ENCODE measurements at places on chromosomes 3 and 15.

- no peak for DNase-seq
These were observed 1.8 kb downstream of the PSTPIP1 start for GRCh38 chr15:76996526-76997401.

- DNase-seq, result no peak
These were observed 38.0 kb downstream of the PRICKLE2 start for GRCh38 chr3:64187065-64187959.

DNA sequence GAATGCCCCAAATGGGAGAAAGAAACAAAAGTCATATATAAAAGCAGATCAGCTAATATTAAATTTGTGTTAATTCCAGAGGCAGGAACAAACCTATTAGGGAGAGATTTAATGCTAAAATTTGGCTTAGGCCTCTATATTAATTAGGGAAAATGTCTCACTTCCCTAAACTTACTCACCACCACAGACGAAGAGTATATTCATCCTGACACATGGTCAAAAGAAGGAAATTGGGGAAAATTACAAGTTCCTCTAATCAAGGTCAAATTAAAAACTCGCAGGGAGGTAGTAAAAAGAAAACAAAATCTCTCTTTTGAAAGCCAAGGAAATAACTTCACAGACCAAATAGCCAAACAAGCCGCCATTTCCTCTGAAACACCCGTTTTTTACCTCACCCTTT, 32.2 kb downstream of the GRM2 start:
- no peak for DNase-seq

DNA sequence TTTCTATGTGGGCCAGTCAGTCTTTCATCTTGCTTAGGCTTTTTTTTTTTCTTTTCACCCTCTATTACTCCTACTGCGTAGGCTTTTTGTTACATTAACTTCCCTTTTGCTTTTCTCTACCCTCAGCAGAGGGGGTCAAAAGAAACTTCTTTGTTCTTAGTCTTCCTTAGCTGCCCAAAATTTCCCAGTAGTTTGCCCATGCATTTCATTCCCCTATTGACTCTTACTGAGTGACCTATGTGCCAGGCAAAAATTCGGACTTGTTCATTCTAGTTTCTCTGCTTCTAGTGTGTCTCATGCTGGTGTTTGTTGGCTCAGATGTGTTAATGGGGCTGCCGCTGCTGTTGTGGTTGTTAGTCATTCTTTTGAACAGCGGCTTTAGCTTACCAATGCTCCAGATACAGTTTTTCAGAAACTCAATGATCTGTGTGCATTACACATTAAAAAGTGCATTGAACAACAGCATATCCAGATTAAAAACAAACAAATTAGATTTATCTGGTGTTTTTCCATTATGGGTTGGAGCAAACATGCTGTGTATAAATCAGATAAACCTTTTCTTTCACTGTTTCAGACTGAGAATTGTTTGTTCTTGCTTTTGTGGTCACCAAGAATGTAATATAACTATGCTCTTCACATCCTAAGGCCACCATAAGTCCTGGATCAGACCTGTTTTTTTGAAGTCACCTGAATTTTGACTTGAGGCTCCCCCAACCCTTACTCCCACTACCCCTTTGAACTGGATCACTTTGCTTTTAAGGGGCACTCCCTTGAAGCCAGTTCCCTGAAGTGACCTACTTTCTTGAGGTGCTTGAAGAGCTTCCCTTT, 43.1 kb downstream of the PDE8A start:
- no peak for DNase-seq

- no peak for DNase-seq
These were observed 56.1 kb upstream of the C3orf49 start for GRCh38 chr3:63762934-63763550.

DNA sequence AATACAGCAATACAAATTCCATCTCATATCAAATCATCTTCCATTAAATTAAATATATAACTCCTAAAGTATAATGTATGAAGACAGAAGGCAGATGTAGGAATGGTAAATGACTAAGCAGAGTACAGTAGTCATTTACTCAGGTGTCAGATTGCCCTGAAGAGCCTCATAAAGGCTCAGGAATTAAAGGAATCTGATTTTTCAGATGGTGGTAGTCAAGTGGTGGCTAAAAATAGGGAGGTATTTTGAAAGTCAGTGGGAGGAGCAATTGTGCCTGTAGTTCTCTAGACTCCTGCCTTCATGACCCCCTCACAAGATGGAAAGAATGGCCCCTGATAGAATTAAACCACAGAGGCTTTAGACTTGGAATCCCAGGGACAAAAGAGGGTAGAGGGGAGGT, 142.7 kb upstream of the SYNPR start:
- DNase-seq, result peak; percentile 35

Measured in H7 (cell line).